ENCODE measurements at places on chromosomes 3 and 15.

- no peaks in the 10 kb centered on the region for H3K36me3 ChIP-seq
- no peak overlapping the region for H3K4me3 ChIP-seq
- no peaks in the 10 kb centered on the region for H3K4me1 ChIP-seq
- no peak for DNase-seq
- no peak overlapping the region for H3K27ac ChIP-seq
These were observed 262.5 kb downstream of the CGGBP1 start for GRCh38 chr3:87796137-87796842.

DNA sequence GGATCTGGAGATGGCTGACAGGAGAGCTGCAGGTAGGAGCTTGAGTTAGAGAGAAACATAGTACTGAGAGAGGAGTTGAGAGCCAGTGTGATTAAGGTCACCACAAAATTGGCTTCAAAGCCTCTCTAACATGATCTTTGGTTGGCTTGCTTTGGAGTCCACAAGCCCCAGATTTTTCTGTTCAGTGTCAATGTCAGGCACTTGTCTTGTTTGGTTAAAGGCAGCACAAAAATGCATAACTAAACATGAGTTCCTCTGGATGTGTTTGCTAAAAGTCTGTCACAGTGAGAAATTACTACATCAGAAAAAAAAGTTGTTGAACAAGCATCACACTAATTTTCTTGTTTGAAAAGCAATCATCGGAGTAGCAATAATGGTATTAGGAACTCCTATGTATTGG lies 440.5 kb downstream of the NTRK3 start:
- H3K27ac ChIP-seq: no peak overlapping the region
- no peaks in the 10 kb centered on the region for H3K36me3 ChIP-seq
- H3K4me3 ChIP-seq: no peak overlapping the region
- no peak for DNase-seq
- no peaks in the 10 kb centered on the region for H3K27me3 ChIP-seq

- H3K36me3 ChIP-seq: no peaks in the 10 kb centered on the region
- no peaks in the 10 kb centered on the region for H3K4me1 ChIP-seq
- H3K4me3 ChIP-seq: no peak overlapping the region
- no peak overlapping the region for H3K27ac ChIP-seq
These were observed 161.6 kb downstream of the TCF12 start for GRCh38 chr15:57079931-57080620.

- H3K4me3 ChIP-seq: no peak overlapping the region
- no peaks in the 10 kb centered on the region for H3K27me3 ChIP-seq
- H3K4me1 ChIP-seq: peaks cover 7% of the 10 kb centered on the region
- DNase-seq: no peak
- no peak overlapping the region for H3K27ac ChIP-seq
- no peaks in the 10 kb centered on the region for H3K36me3 ChIP-seq
These were observed 97.4 kb downstream of the ST6GAL1 start for GRCh38 chr3:187027531-187028278.

- no peaks in the 10 kb centered on the region for H3K36me3 ChIP-seq
- no peak overlapping the region for H3K4me3 ChIP-seq
- H3K27me3 ChIP-seq: no peaks in the 10 kb centered on the region
- no peak overlapping the region for H3K27ac ChIP-seq
- DNase-seq: no peak
- no peaks in the 10 kb centered on the region for H3K4me1 ChIP-seq
These were observed 826.1 kb downstream of the AGBL1 start for GRCh38 chr15:86905625-86906256.

GRCh38 chr3:30340500-30340899 lies 265.9 kb upstream of the TGFBR2 start:
- H3K4me1 ChIP-seq: peaks cover 9% of the 10 kb centered on the region
- no peak overlapping the region for H3K4me3 ChIP-seq
- H3K27ac ChIP-seq: no peak overlapping the region
- no peaks in the 10 kb centered on the region for H3K36me3 ChIP-seq
- DNase-seq: no peak

GRCh38 chr3:42600958-42601675 lies 631 bp downstream of the NKTR start:
- no peaks in the 10 kb centered on the region for H3K4me1 ChIP-seq
- peak overlapping the region; percentile 88 for H3K27ac ChIP-seq
- peak; percentile 61 for DNase-seq
- H3K27me3 ChIP-seq: no peaks in the 10 kb centered on the region
- no peaks in the 10 kb centered on the region for H3K36me3 ChIP-seq
